ENCODE measurements at places on chromosomes 4 and X.

DNA sequence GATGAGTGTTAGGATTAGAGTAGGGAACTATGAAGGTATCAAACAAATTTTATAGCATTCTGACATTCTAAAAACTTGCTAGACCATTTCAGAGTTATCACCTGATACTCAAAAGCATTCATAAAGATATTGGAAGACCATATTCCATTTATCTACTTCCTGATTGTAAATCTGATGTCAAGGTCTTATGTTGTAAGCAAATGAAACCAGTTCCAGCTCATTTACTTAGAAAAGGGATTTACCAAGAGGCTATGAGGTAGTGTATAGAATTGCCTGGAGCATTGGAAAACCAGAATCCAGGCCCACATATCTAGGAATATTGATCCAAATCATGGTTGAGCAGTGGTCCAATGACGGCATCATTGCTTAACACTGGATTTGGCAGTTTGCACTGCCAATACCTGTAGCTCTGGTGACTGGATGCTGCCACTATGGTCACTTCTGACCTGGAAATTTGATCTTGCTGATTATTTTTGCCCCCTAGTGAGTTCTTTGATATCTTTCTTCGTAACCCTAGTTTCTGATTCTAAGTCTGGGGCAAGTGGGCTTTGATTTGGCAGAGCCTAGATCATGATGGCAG, 25.4 kb downstream of the ARFIP1 start:
- no peaks in the 10 kb centered on the region for H3K36me3 ChIP-seq
- H3K4me1 ChIP-seq, result no peaks in the 10 kb centered on the region
- no peak overlapping the region for H3K27ac ChIP-seq
- no peak for DNase-seq

DNA sequence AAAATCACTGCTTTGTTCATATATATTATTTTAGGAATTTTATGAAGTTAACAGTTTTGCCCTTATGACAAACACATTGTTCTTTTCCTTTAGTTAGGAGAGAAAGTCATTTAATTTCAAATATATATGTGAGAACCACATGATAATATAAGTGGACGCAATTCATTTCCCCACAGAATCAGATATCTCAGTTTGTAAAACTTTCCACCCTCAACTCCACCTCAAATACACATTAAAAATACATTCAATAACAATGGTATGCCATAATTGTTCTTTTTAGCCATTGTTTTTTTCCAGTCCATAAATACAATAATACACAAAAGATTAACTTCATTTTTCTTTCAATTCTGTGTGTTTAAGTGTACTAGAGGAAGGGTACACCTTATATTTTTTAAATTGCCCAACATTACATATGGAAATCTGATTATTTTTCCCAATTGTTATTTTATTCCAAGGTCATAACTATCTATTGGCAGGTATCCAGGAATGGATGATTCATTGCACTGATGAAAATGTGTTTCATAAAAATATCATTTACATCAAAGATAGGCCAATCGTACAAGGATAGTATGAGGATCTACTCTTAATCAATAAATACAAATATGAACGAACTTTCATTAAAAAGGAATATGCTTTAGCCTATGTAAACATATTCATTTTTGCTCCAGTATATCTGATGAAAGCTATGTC, 125.0 kb downstream of the PPP3CA start:
- H3K4me3 ChIP-seq, result no peak overlapping the region
- no peaks in the 10 kb centered on the region for H3K27me3 ChIP-seq
- H3K27ac ChIP-seq, result no peak overlapping the region

DNA sequence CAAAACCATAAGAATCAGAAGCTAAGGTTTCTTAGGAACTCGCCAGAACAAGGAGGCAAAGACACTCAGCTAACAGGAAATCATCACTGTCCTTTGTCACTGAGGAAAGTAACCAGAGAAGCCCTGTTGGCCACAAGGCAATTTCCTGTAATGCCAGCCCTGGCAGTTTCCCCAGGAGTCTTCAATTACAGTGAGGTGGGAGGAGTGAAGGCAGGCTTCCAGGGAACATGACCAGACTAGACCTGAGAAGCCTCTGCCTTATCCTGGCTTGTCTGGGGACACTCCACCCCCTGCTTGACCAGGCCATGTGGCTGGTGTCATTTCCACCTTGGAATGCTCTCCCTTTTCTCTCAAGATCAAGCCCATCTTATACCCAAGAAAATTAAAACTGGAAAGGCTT, 125.3 kb downstream of the COL4A6 start:
- no peak for DNase-seq
- no peaks in the 10 kb centered on the region for H3K27me3 ChIP-seq
- no peak overlapping the region for H3K4me3 ChIP-seq

DNA sequence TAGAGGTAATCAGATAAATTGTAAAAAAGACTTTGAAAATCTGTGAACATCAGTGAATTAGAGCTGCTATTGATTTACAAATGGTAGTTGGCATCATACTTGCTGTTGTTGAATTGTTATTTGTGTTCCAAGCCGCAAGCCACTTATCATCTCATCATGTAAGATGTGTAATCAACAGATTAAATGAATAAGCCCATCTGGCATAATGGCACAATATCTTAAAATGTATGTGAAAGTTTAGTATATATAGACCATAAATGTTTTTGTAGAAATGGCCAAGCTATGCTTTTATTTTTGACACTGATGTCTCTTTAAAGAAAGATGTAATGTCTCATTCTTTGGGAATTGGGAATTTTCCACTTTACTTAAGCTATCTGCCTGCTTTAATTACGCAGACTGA, 682.6 kb upstream of the GNPDA2 start:
- H3K27ac ChIP-seq, result no peak overlapping the region
- H3K36me3 ChIP-seq, result no peaks in the 10 kb centered on the region
- H3K27me3 ChIP-seq, result no peaks in the 10 kb centered on the region
- H3K4me1 ChIP-seq, result no peaks in the 10 kb centered on the region
- no peak overlapping the region for H3K4me3 ChIP-seq

- no peak overlapping the region for H3K4me3 ChIP-seq
- DNase-seq, result no peak
- H3K36me3 ChIP-seq, result peaks cover 7% of the 10 kb centered on the region
- H3K4me1 ChIP-seq, result peaks cover 19% of the 10 kb centered on the region
- no peaks in the 10 kb centered on the region for H3K27me3 ChIP-seq
These were observed 3.5 kb downstream of the TMEM154 start for GRCh38 chr4:152676052-152676854.

GRCh38 chr4:78667325-78667724, 108.8 kb upstream of the BMP2K start:
- no peak for DNase-seq
- no peaks in the 10 kb centered on the region for H3K27me3 ChIP-seq
- no peak overlapping the region for H3K4me3 ChIP-seq
- no peak overlapping the region for H3K27ac ChIP-seq
- no peaks in the 10 kb centered on the region for H3K36me3 ChIP-seq

- no peaks in the 10 kb centered on the region for H3K27me3 ChIP-seq
- no peaks in the 10 kb centered on the region for H3K36me3 ChIP-seq
- H3K4me3 ChIP-seq, result no peak overlapping the region
These were observed 197.4 kb upstream of the TBL1X start for GRCh38 chrX:9267415-9267814.

GRCh38 chr4:168831919-168832762, 177.9 kb downstream of the CBR4 start:
- peaks cover 20% of the 10 kb centered on the region for H3K4me1 ChIP-seq
- no peak overlapping the region for H3K27ac ChIP-seq
- peak overlapping the region; percentile 80 for H3K4me3 ChIP-seq
- H3K36me3 ChIP-seq, result no peaks in the 10 kb centered on the region
- peak; percentile 29 for DNase-seq
- peaks cover 2% of the 10 kb centered on the region for H3K27me3 ChIP-seq

GRCh38 chr4:79514621-79515329, 106.7 kb upstream of the GK2 start:
- H3K27me3 ChIP-seq, result no peaks in the 10 kb centered on the region
- no peak overlapping the region for H3K27ac ChIP-seq
- H3K36me3 ChIP-seq, result no peaks in the 10 kb centered on the region
- no peak overlapping the region for H3K4me3 ChIP-seq

GRCh38 chr4:40325406-40326019, 9.6 kb upstream of the CHRNA9 start:
- H3K27me3 ChIP-seq, result no peaks in the 10 kb centered on the region
- no peak overlapping the region for H3K4me3 ChIP-seq
- no peak overlapping the region for H3K27ac ChIP-seq
- H3K4me1 ChIP-seq, result peaks cover 4% of the 10 kb centered on the region

GRCh38 chr4:89610236-89610635, 226.7 kb downstream of the SNCA start:
- no peak overlapping the region for H3K27ac ChIP-seq
- H3K27me3 ChIP-seq, result no peaks in the 10 kb centered on the region
- no peaks in the 10 kb centered on the region for H3K4me1 ChIP-seq
- no peak overlapping the region for H3K4me3 ChIP-seq

DNA sequence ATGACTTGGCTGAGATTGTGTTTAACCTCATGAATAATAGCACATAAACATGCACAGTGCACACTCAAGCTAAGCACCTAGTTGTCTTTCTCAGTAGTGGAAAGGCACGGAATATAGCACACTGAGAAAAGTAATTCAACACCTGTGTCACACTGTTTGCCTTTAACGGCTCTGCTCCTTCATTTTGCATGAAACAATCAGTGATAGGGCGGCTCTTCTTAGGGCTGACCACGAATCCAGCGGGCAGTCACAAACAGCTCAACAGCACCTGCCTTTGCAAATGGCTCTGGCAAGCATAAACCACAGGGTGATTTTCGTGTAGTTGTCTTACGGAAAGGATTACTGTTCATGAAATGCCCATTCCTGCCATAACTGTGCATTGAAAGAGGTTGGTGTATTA, 954.0 kb upstream of the TENM3 start:
- no peaks in the 10 kb centered on the region for H3K27me3 ChIP-seq
- H3K36me3 ChIP-seq, result no peaks in the 10 kb centered on the region
- H3K4me3 ChIP-seq, result no peak overlapping the region
- no peak for DNase-seq
- H3K27ac ChIP-seq, result no peak overlapping the region
- no peaks in the 10 kb centered on the region for H3K4me1 ChIP-seq

DNA sequence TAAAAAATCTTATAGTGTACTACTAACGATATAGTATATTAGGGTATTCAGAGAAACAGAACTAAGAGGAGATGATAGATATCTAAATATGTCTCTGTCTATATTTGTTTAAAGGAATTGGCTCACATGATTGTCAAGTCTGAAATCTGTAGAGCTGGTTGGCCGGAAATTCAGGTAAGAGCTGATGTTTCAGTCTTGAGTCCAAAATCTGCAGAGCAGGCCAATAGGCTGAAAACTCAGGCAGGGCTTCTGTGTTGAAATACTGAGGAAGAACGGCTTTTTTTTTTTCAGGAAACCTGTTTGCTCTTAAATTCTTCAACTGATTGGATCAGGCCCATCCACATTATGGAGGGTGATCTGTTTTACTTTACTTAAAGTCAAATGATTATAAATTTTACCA, 31.7 kb downstream of the PGRMC2 start:
- no peaks in the 10 kb centered on the region for H3K4me1 ChIP-seq
- no peaks in the 10 kb centered on the region for H3K36me3 ChIP-seq
- no peaks in the 10 kb centered on the region for H3K27me3 ChIP-seq
- no peak overlapping the region for H3K4me3 ChIP-seq
- no peak for DNase-seq
- H3K27ac ChIP-seq, result no peak overlapping the region

DNA sequence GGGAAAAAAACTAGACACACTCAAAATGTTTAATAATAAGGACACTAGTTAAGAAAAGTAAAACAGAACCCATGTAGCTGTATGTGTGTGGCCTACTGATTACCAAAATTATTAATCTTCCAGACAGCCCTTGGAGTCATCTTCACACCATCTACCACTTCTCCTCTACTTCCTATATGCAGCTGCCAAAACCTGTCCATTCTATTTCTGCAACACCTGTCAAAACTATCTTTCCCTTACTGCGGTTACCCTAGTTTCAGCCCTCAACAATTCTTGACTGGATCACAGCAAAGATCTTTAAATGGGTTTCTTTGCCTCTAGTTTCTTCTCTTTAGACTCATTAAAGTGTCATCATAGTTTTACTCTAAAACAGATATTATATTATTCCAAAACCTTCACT, 72.6 kb downstream of the GPR82 start:
- DNase-seq, result no peak
- no peaks in the 10 kb centered on the region for H3K36me3 ChIP-seq
- H3K27me3 ChIP-seq, result no peaks in the 10 kb centered on the region
- H3K4me3 ChIP-seq, result no peak overlapping the region
- H3K4me1 ChIP-seq, result peaks cover 2% of the 10 kb centered on the region

DNA sequence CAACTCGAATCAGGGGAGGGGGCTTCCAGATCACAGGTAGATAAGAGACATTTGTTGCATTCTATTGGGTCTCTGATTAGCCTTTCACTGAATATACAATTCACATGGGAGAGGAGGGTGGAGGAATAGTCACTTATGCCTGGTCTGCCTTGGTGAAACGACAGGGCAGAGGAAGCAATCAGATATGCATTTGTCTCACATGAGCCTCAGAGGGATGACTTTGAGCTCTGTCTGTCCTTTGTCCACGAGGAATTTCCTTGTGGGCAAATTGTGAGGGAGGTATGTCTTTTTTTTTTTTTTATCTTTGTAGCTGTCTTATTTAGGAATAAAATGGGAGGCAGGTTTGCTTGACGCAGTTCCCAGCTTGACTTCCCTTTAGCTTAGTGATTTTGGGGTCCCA, 28.5 kb upstream of the TMSB4X start:
- DNase-seq, result no peak
- peaks cover 45% of the 10 kb centered on the region for H3K4me1 ChIP-seq
- no peaks in the 10 kb centered on the region for H3K36me3 ChIP-seq
- no peak overlapping the region for H3K27ac ChIP-seq

- no peak for DNase-seq
- no peak overlapping the region for H3K27ac ChIP-seq
- H3K27me3 ChIP-seq, result no peaks in the 10 kb centered on the region
- H3K36me3 ChIP-seq, result no peaks in the 10 kb centered on the region
- H3K4me1 ChIP-seq, result no peaks in the 10 kb centered on the region
- no peak overlapping the region for H3K4me3 ChIP-seq
These were observed 20.9 kb upstream of the IQCM start for GRCh38 chr4:149836546-149836945.

DNA sequence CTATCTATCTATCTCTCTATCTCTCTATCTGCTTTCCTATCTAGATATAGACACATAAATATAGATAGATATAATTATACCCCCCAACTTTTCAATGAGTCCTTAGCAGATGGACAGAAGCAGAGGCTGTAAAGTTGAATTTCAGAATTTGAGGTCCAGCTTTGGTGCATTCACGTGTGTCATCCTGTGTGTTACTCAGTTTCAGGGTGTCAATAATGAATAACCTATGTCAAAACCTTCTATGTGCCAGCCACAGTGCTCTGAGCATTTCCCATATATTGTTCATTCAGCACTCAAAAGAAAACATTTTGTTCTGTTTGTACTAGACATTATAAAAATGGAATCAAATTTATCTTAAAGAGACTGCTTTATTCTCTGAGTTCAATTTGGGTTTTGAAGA, 310.0 kb downstream of the ARHGAP24 start:
- no peaks in the 10 kb centered on the region for H3K36me3 ChIP-seq
- DNase-seq, result no peak
- no peak overlapping the region for H3K27ac ChIP-seq
- H3K4me3 ChIP-seq, result no peak overlapping the region
